ENCODE measurements at places on chromosomes 12 and 14.

- no peak for DNase-seq
Observed at GRCh38 chr14:47435331-47435965, 240.0 kb downstream of the MDGA2 start.

DNA sequence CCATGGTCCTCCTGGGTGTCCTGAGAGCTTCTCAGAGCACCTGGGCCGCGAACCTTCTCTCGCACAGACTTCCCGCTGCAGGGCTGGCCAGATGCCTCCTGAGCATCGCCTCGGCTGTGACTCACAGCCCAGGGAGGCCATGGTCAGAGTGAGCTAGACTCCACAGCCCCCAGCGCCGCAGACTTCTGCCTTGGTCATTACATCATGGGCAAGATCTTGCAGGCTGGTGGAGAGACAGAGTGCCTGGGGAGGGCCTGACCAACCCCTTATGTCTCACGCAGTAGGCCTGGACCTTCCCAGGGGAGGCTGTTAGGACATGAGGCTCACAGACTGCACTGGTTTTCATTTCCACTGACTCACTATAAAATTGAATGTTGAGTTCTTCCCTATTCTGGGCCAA lies 41.8 kb downstream of the SMOC1 start:
- no peak for DNase-seq

GRCh38 chr14:67882986-67883555 lies 63.5 kb downstream of the RAD51B start:
- no peak for DNase-seq

DNA sequence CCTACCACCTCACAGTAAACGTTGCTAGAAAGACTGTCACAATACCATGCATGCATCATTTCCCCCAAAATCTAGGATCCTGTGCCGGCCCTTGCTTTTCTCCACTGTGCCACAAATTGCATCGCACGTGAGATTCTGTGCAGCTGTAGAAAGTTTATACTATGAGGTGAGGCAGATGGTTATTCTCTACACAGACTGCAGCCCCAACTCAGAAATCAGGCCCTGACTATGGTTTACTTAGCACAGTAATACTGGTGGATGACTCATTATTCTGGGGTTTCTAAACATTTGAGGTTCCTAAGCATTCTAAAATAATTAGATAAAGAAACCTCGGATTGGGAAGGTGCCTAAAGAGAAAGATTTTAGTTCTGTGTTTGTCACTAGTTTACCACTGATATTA lies 163.8 kb upstream of the CCDC198 start:
- no peak for DNase-seq

- DNase-seq, result no peak
Observed at GRCh38 chr12:49705479-49706134, 1.6 kb downstream of the FMNL3 start.

GRCh38 chr12:79071498-79071897 lies 206.9 kb downstream of the SYT1 start:
- no peak for DNase-seq

- DNase-seq, result no peak
Observed at GRCh38 chr12:11991604-11992003, 79.1 kb upstream of the BCL2L14 start.

- no peak for DNase-seq
Observed at GRCh38 chr14:36478782-36479181, 41.2 kb downstream of the NKX2-1 start.

GRCh38 chr14:67493092-67493717 lies 4.7 kb upstream of the TMEM229B start:
- no peak for DNase-seq

- DNase-seq, result no peak
Observed at GRCh38 chr14:40445020-40445419, 1012.8 kb upstream of the FBXO33 start.
